Placental pericyte (primary cell): ENCODE measurements at places on chromosomes 5 and 9. TPM values are rescaled to one million over a fixed set of nuclear protein-coding genes. Genes with fewer than 3 reads are reported as not detected.

Gene ADAMTS16
- 0.22 and 0.57 TPM in 2 replicates for total RNA-seq

Gene MED22
- total RNA-seq, result 18.6 and 20.3 TPM in 2 replicates

Gene F12
- 0.22 and 0.57 TPM in 2 replicates for total RNA-seq

Gene SHC3
- total RNA-seq, result 2.4 and 15.3 TPM in 2 replicates

Gene FAM169A
- total RNA-seq, result under 0.01 and 0.57 TPM in 2 replicates

Gene HSD17B4
- 116 and 173 TPM in 2 replicates for total RNA-seq

Gene FBP2
- not detected in 2 replicates for total RNA-seq

Gene ACO1
- 168 and 215 TPM in 2 replicates for total RNA-seq
